Activated CD4-positive, alpha-beta T cell treated with anti-CD3 and anti-CD28 coated beads, Interleukin-2, amount 10 ng/mL, durations not matched to agents 7 days and 5 days (primary cell): ENCODE measurements at places on chromosomes 4 and X. TPM values are rescaled to one million over a fixed set of nuclear protein-coding genes. Genes with fewer than 3 reads are reported as not detected.

FGA gene
- total RNA-seq = not detected

- peak; percentile 65 for DNase-seq
- H3K27ac ChIP-seq = peak overlapping the region; percentile 91
- H3K36me3 ChIP-seq = no peaks in the 10 kb centered on the region
- peaks cover 25% of the 10 kb centered on the region for H3K4me1 ChIP-seq
These were observed 180.4 kb downstream of the AFAP1 start for GRCh38 chr4:7759216-7759615.

SSX4 gene
- not detected for total RNA-seq

GRCh38 chrX:133609166-133609565 lies 193.9 kb upstream of the GPC4 start:
- no peak overlapping the region for H3K4me3 ChIP-seq
- DNase-seq = no peak
- H3K27me3 ChIP-seq = peaks cover 2% of the 10 kb centered on the region
- H3K4me1 ChIP-seq = no peaks in the 10 kb centered on the region
- H3K36me3 ChIP-seq = no peaks in the 10 kb centered on the region

DNA sequence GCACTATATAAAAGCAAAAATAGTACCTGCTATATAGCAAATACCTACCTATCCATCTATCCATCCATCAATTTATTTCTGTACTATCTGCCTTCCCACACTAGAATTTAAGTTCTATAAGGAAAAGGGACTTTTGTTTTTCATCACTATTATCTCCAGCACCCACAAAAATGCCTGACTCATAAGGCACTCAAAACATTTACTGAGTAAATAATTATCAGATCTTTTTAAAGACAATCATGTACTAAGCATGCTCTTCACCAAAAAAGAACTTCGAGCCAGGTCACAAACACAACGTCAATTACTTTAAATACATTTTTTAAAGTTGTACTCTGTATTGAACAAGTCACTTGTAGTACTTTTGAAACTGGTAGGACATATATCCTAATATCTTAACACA lies 119.9 kb downstream of the FBXW7 start:
- peaks cover 7% of the 10 kb centered on the region for H3K36me3 ChIP-seq
- H3K27me3 ChIP-seq = no peaks in the 10 kb centered on the region
- no peak for DNase-seq
- no peak overlapping the region for H3K27ac ChIP-seq
- no peak overlapping the region for H3K4me3 ChIP-seq
- H3K4me1 ChIP-seq = peaks cover 14% of the 10 kb centered on the region

GRCh38 chrX:139222511-139223200 lies 307.9 kb upstream of the F9 start:
- no peaks in the 10 kb centered on the region for H3K4me1 ChIP-seq
- H3K36me3 ChIP-seq = no peaks in the 10 kb centered on the region
- peaks cover 2% of the 10 kb centered on the region for H3K27me3 ChIP-seq
- DNase-seq = no peak
- no peak overlapping the region for H3K27ac ChIP-seq

DNA sequence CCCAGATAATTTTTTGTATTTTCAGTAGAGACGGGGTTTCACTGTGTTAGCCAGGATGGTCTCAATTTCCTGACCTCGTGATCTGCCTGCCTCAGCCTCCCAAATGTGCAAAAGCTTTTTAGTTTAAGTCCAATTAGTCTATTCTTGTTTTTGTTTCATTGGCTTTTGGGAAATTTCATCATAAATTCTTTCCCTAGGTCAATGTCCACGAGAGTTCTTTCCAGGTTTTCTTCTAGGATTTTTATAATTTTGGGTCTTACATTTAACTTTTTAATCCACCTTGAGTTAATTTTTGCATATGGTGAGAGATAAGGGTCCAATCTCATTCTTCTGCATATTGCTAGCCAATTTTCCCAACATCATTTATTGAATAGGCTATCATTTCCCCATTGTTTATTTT lies 36.3 kb upstream of the PDLIM5 start:
- H3K27me3 ChIP-seq = peaks cover 13% of the 10 kb centered on the region
- DNase-seq = no peak
- H3K4me1 ChIP-seq = no peaks in the 10 kb centered on the region
- H3K27ac ChIP-seq = no peak overlapping the region
- H3K36me3 ChIP-seq = no peaks in the 10 kb centered on the region
- no peak overlapping the region for H3K4me3 ChIP-seq

DNA sequence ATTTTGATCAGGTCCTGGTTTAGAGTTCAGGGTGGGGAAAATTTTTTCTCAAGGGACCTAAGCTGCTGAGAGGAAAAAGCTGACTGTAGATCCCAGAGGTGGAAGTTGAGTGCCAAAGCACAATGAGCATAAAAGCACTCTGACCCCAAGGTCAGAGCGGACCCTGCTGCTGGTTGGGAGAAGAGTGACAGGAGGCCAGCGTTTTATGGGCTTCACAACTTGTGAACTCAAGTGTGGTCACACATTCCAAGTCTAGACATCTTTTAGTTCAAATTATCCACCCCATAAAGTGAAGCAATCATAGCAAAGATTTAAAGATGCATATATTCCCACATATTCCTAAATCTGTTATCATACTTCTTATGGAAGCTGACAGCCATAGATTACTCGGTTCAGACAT lies 220.3 kb downstream of the CHIC2 start:
- no peaks in the 10 kb centered on the region for H3K36me3 ChIP-seq
- DNase-seq = no peak
- H3K4me3 ChIP-seq = no peak overlapping the region
- no peaks in the 10 kb centered on the region for H3K4me1 ChIP-seq

HNRNPH2 gene
- total RNA-seq = 41.7 TPM

PROM1 gene
- not detected for total RNA-seq

DKK2 gene
- not detected for total RNA-seq

GRCh38 chr4:5878359-5878758 lies 14.5 kb downstream of the CRMP1 start:
- no peaks in the 10 kb centered on the region for H3K36me3 ChIP-seq
- no peak overlapping the region for H3K4me3 ChIP-seq
- no peaks in the 10 kb centered on the region for H3K4me1 ChIP-seq
- no peak for DNase-seq
- peaks cover 19% of the 10 kb centered on the region for H3K27me3 ChIP-seq

- DNase-seq = no peak
- peaks cover 47% of the 10 kb centered on the region for H3K27me3 ChIP-seq
- peaks cover 2% of the 10 kb centered on the region for H3K36me3 ChIP-seq
- H3K4me3 ChIP-seq = no peak overlapping the region
- H3K27ac ChIP-seq = no peak overlapping the region
These were observed 1.6 kb downstream of the KDR start for GRCh38 chr4:55123791-55124190.

DNA sequence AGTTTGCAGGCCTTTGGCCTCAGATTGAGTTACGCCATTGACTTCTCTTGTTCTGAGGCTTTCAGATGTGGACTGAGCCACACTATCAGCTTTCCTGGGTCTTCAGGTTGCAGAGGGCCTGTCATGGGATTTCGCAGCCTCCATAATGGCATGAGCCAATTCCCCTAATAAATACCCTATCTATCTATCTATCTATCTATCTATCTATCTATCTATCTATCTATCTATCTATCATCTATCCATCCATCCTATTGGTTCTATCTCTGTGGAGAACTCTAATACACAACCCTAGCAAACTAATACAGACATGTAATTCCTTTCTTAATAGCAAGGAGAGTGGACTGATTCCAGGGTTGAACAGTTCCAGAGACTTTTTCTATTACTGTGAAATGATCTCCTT lies 9.5 kb upstream of the STIM2 start:
- no peak overlapping the region for H3K27ac ChIP-seq
- H3K4me1 ChIP-seq = peaks cover 3% of the 10 kb centered on the region
- H3K36me3 ChIP-seq = no peaks in the 10 kb centered on the region
- H3K4me3 ChIP-seq = no peak overlapping the region
- H3K27me3 ChIP-seq = peaks cover 2% of the 10 kb centered on the region

- H3K27me3 ChIP-seq = no peaks in the 10 kb centered on the region
- H3K36me3 ChIP-seq = peaks cover 2% of the 10 kb centered on the region
- H3K27ac ChIP-seq = no peak overlapping the region
- no peaks in the 10 kb centered on the region for H3K4me1 ChIP-seq
- DNase-seq = no peak
These were observed 911.2 kb downstream of the FSTL5 start for GRCh38 chr4:161252520-161253141.

GRCh38 chr4:37590016-37590415 lies 96.2 kb downstream of the RELL1 start:
- H3K27me3 ChIP-seq = peaks cover 2% of the 10 kb centered on the region
- no peaks in the 10 kb centered on the region for H3K36me3 ChIP-seq
- no peaks in the 10 kb centered on the region for H3K4me1 ChIP-seq
- no peak overlapping the region for H3K4me3 ChIP-seq

TEX13D gene
- total RNA-seq = not detected

ARHGAP6 gene
- total RNA-seq = not detected

DCAF4L1 gene
- 0.19 TPM for total RNA-seq
